Type B pancreatic cell (in vitro differentiated cells): ENCODE measurements at places on chromosomes 1 and 21.
A peak's percentile ranks its signal among the peaks of the same experiment; 100 is the strongest.

DNA sequence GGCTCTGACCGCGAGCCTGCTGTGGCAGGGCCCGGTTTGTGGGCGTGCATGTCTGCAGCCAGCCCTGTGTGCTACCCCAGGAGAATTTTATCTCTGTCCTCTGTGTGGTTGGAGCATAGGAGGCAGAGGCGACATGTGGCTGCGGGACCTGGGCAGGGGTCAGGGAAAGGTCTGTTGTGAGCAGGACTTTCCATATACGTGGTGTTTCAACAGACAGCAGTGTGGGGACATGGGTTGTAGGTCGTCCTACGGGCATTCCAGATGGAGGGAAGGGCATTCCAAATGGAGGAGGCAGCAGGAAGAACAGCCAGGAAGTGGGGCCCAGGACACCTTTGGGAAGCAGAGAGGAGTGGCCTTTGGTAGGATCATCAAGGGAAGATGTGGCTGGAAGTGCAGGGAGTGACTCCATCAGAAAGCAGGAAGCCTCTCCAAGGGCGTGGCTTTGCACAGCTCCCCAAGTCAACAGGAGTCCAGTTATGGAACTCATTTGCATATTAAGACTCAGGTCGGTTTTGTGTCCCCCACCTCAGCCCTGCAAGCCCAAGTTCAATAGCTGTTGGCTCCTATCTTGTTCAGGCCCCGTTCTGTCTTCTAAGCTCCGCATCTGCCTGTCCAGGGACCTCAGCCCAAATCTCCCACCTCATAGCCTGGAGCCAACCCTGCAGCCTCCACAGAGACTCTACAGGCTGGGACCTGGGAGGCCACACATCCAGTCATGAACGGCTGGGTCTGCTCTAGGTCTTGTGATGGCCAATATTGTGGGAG lies 309.1 kb downstream of the MATN1 start:
- peak; percentile 45 for DNase-seq

GRCh38 chr1:49102752-49103151 lies 326.1 kb upstream of the BEND5 start:
- no peak for DNase-seq

DNA sequence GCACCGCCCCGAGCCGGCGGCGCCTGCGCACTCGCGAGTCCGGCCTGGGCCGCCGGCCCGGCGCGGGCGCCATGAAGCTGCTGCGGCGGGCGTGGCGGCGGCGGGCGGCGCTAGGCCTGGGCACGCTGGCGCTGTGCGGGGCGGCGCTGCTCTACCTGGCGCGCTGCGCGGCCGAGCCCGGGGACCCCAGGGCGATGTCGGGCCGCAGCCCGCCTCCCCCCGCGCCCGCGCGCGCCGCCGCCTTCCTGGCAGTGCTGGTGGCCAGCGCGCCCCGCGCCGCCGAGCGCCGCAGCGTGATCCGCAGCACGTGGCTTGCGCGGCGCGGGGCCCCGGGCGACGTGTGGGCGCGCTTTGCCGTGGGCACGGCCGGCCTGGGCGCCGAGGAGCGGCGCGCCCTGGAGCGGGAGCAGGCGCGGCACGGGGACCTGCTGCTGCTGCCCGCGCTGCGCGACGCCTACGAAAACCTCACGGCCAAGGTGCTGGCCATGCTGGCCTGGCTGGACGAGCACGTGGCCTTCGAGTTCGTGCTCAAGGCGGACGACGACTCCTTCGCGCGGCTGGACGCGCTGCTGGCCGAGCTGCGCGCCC lies at the start of gene B3GALT6:
TSS of gene B3GALT6 (plus strand) at position 30 of the 588 bp plus-strand sequence. CDS start at position 72, 42 bp downstream.
- no peak for DNase-seq

- DNase-seq = no peak
Measured at GRCh38 chr21:41711416-41712007, 55.3 kb downstream of the RIPK4 start.

DNA sequence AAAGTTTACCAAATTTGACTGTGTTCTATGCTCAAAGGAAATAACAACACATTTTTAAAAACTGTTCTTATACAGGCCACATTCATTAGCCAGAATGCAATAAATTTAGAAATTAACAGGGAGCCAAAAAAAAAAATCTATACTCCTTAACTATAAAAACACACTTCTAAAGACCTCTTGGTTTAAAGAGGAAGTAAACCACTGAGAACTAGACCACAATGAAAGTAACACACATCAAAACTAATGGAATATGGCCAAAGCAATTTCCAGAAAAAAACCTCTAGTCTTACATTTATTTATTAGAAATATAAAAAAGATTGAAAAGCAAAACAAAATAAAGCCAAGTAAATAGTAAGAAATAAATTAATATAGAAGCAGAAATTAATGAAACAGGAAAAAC lies 48.9 kb upstream of the GADD45A start:
- DNase-seq = no peak

DNA sequence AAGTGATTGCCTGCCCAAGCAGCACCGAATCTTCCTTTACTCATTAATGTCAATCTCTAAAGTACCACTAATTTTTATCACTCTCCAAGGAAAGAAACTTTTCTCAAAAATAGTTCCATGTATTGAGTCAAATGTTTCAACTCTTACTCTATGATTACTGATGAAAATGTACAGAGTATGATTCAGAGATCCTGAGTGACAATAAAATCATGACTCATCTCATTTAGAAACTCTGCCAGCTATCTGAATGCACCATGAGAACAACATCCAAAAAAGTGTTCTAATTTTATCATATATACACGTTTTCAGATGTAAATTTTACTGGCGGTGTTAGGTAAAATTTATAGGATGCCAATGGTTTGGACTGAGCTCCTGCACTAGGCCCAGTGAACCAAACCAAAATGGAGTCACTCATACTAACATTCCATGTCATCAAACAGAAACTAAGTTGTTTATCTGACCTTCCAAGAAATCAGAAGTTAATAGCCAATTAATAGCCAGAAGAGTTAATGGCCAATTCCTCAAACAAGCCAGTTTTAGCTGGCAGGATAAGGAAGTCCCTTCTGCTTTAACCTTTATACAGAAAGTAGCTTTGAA lies 22.6 kb downstream of the PLPPR5 start:
- DNase-seq = no peak

- no peak for DNase-seq
Measured at GRCh38 chr21:37378700-37379139, 12.1 kb downstream of the DYRK1A start.
